ENCODE measurements at places on chromosomes 5 and 9. TPM values are rescaled to one million over a fixed set of nuclear protein-coding genes. Genes with fewer than 3 reads are reported as not detected.
A peak's percentile ranks its signal among the peaks of the same experiment; 100 is the strongest.

DNA sequence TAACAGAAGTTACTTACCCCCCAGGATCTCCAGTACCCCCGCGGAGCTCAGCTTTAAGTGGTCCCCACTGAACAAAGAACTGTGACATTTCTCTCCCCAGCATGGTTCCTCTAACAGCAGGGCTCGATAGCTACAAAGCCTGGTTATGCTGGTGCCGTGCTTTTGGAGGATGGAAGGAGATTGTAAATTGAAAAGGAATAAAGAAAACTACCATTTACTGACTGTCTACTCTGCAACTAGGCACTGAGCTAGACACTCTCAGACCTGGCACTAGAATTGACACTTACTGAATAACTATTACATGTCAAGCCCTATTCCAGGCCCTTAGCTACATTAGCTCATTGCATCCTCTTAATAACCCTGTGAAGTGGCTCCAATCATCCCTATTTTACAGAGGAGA is 145.3 kb downstream of the TTLL11 start:
- no peak for DNase-seq

DNA sequence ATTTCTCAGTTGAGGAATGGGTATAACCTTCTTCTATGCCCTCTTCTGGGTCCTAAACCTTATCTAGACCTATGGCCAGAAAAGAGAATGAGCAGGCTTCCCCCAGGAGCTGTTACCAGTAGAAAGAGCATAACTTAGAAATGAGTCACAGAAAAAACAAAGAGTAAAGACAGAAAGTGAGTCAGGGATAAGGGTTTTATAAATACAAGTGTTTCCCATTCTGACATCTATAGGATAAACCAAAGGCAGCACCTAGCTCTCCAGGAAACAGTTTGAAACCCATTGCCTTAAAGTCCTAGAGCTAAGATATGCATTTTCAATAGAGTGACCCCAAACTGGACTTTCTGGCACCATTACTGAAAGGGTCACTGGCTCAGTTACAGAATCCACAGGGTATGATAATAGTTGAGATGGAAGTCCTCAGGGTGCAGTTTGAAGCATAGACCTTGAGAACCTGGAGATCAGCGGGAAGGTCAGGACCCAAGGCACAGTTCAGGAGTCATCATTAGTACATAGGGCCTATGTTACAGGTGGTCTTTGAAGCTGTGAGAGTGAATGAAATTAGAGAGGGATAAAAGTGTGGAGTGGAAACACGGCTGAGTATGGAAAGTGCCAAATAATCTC is 42.7 kb upstream of the LIFR start:
- no peak for DNase-seq

DNA sequence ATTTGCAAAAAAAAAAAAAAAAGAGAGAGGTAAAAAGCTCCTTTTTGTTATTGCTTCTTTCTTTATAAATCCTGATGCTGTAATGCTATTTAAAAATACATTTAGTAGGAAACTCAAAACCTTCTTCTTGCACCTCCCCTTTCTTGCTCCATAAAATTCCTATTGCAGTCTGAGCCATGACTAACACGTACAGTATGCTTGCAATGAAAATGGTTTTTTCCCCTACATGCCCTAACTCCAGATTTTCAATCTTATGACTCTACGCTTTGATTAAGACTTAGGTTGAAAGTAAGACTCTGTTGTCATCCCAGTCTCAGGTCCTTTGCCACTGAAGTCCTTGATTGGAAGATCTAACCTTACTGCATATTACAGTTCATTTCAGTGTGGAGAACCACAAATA is 23.9 kb downstream of the FGF10 start:
- DNase-seq, result no peak

- DNase-seq, result no peak
Measured at GRCh38 chr5:1564182-1564748, 40.5 kb upstream of the LPCAT1 start.

DNA sequence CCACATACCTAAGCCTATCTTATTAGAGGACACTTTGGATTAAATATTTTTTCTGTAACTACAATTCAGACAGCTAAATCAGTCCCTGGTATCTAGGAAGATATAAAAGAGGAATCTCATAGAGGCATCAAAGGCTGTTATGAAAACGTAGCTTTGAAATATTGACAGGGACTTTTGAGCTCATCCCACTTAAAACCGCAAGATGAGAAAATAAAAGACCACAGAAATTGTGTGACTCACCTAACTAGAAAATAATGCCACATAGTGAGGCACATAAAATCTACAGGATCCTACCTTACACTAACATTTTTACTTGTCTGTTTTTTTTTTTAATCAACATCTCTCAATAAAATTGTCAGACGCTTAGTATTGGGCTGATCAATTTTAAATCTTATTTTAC is 686.5 kb upstream of the COX7C start:
- no peak for DNase-seq

DNA sequence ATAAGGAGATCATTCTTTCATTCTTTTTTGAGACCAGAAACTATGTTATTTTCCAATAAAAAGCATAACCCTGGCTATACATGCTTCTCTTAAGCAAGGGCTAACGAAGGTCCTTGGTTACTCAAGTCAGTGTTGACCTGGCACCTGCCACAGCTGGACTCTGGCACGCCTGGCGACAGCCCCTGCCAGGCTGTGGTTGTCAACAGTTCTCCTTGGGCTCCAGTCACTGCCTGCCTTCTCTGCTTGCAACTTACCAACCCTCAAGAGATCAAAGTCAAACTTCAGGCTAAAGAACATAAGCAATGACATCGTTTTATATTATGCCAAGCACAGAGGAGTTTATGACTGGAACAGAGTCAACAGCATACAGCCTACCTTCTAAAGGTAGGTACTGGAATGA is 61.4 kb upstream of the TBC1D9B start:
- peak; percentile 79 for DNase-seq

DNA sequence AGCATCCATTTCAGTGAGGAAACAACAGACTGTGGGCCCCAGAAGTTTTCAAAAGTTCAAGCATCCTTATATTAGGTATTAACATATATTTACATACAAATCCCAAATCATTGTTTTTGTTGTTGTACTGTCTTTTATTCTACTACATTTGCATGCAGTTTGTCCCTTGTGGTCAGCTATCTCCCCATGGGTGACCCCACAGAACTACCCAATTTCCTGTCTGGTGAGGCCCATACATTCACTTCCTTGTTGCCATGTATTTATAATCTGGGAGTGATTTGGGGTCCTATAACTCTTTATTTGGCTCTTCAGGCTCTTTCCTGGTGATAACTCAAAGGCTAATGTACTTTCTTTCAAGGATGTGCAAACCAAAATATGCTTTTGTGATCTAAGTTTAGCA is 3.3 kb upstream of the CD180 start:
- DNase-seq, result no peak

DNA sequence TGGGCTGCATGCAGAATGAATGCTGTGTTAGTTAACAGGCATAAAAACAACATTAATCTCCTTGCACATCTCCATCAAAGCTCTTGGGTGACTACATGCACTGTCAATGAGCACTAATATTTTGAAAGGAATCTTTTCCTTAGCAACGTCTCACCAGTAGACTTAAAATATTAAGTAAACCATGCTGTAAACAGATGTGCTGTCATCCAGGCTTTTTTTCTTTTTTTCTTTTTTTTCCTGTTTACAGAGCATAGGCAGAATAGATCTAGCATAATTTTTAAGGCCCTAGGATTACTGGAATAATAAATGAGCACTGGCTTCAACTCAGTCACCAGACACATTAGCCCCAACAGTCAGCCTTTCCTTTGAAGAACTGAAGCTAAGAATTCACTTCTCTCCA is 36.3 kb downstream of the UBQLN1 start:
- no peak for DNase-seq

DNA sequence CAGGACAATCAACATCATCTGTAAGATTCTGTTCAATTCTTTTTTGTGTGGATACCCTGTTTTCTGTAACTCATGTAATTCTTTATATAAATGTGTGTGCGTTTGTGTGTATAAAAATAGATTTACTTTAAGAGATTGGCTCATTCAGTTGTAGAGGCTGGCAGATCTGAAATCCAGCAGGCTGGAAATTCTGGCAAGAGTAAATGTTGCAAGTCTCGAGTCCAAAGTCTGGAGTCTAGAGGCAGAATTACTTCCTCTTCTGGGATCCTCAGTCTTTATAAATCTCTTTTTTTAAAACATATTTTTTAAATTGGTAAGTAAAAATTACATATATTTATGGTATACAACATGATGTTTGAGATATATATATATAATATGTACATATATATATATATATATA is 202.1 kb upstream of the TMEM161B start:
- DNase-seq, result no peak

Gene HRCT1
- total RNA-seq, result 17.4 TPM

Gene C9orf153
- total RNA-seq, result not detected

Gene KLHL3
- total RNA-seq, result 6.2 TPM

Measured in left colon (tissue), 2 donors.